NCI-H2107 (cell line): ENCODE measurements at places on chromosomes 5 and 9.

- DNase-seq: no peak
These were observed 553.3 kb upstream of the SGCD start for GRCh38 chr5:155773680-155774079.

GRCh38 chr5:74627646-74628279 is 12.8 kb downstream of the ENC1 start:
- no peak for DNase-seq

- no peak for DNase-seq
These were observed 33.4 kb downstream of the TJP2 start for GRCh38 chr9:69207503-69207902.

GRCh38 chr5:142864290-142865260 is 94.4 kb downstream of the ARHGAP26 start:
- no peak for DNase-seq

GRCh38 chr9:132743931-132744479 is 73.7 kb downstream of the GTF3C4 start:
- no peak for DNase-seq

DNA sequence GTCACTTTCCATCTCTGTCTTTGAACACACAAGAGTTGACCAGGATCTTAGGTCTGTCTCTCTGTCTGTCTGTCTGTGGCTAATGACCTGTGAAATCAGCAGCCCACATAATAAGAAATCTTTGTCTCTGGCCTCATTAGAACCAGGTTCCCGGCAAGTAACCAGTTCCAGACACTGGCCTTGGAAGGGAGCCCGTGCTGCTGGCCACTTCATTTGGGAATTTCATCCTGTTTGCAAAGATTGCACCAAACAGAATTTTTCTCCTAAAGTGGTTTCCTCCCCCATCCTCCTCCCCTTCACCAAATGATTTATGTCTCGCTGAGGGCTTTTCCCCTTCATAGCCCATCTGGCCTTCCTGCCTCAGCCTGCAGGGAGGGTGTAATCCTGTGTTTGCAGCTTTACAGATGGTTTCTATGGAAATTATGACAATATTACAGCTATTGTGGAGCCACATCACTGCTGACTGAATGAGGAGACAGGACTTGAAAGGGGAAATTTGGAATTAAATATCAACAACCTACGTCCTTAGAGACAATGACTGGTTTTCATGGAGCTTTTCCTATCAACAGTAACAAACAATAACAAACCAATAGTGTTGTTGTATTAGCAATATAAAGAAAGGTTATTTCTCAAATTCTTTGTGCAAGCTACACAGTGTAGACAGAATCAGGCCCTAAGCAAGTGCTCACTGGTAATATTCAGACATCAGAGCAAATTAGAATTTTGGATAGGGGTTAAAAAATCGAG is 25.7 kb downstream of the DPYSL3 start:
- no peak for DNase-seq

- DNase-seq: no peak
These were observed 37.3 kb upstream of the CDKN2B start for GRCh38 chr9:22046243-22046885.

DNA sequence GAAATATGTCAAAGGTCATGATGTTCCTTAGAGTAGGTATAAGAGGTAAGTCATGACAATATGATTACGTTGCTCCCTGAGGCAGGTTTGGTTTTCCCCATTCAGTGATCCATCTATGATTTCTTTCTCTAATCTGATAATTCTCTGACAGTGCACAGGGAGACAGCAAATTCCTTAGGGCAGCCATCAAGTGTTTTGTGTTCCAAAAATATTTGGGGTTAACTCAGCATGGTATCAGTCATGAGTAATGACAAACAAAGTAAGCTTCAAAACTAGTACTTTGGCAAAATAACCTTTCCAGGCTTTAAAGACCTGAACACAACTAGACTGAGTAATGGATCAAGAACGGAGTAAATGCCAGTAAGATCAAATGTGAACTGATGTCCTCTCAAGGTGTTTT is 55.3 kb upstream of the SPATA31E1 start:
- no peak for DNase-seq

DNA sequence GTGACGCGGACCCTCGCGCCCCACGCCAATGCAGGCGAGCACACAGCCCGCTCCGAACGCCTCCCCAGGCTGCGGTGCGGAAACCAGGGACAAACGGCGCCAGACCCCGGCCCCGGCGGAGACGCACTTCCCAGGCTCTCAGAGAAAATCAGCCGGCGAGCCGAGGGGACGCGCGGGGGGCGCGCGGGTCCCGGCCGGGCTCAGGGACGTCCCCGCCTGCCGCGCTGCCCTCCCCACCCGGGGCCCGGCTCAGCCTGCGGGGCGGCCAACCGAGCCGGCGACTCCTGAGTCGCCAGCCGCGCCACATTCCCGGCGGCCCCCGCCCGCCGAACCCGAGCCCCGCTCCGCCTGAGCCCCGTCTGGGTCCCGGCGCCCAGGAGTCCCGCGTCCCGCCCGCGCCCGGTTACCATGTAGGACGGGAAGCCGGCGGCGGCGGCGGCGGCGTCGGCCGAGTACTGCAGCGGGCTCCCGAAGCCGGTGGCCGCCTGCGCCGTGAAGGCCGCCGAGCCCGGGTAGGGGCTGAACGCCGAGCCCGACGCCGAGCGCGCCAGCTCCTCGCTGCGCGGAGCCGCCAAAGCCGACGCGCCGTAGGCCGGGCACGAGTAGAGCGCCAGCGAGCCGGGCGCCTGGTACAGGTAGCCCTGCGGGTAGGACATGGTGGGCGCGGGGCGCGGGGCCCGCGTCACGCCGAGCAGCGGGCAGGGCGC is 566 bp downstream of the IRX2 start:
- no peak for DNase-seq
